ENCODE measurements at places on chromosomes 6 and 20.

- DNase-seq: no peak
These were observed 57.2 kb downstream of the GFRA4 start for GRCh38 chr20:3606021-3606420.

DNA sequence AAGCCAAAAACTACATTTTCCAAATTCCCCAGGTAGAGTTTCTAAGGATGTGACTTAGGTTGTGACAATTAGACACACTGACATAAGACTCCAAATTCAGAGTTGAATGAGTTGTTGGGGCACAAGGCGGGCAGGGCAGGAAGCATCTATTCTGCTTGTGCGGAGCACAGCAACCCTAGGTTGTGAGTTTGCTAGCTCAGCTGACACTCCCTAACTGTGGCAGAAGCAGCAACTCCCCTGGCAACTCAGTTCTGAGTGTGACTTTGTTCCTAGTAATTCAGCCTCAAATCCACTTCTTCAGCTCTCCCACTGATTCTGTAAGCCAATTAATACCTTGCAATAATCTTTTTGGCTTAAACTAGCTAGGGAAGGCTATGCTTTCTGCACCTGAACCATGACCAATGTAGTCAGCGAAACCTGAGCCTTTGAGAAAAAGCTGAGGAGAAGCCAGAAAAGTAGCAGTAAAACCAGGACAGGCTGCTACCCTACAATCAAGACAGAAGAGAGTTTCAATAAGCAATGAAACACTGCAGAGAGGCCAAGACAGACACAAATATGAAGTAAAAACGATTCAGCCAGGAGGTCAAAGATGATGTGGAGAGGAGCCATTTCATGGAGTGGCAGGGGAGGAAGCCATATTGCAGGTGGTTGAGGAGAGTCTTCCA is 30.0 kb upstream of the PAQR8 start:
- DNase-seq: no peak

DNA sequence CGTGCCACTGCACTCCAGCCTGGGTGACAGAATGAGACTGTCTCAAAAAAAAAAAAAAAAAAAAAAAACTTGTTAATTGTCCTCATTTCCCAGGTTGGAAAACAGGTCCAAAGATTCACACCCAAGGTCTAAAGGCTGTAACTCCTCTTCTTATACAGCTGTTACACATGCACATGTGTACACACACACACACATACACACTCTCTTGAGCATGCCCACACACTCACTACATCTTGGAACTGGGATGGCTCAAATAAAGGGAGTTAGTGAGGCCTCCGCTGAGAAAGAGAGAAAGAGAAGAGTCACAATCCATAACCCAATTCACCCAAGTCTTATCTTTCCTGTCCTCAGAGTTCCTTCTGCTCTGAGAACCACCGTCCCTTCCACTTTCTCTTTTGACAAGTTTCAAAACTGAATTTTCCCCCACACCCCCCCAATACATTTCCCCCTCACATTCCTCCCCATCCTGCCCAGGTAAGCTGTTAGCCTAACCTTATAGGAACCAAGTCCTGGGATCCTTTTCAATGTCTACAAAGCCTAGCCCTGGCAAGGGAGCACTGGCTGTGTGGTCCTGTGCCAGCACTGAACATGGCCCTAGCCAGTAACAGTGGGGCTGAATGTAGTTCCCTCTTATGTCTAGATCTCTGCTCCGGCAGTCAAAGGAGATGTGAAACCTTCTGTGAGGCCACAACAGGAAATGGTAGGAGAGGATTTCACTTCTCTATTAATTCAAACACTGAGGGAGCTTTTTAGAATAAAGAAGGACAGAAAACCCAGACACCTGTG is 3.2 kb upstream of the HLA-DMB start:
- DNase-seq: no peak

GRCh38 chr6:39432330-39433025 is 110.0 kb upstream of the KCNK16 start:
- no peak for DNase-seq

GRCh38 chr20:647479-648019 is 5.5 kb downstream of the SRXN1 start:
- no peak for DNase-seq

DNA sequence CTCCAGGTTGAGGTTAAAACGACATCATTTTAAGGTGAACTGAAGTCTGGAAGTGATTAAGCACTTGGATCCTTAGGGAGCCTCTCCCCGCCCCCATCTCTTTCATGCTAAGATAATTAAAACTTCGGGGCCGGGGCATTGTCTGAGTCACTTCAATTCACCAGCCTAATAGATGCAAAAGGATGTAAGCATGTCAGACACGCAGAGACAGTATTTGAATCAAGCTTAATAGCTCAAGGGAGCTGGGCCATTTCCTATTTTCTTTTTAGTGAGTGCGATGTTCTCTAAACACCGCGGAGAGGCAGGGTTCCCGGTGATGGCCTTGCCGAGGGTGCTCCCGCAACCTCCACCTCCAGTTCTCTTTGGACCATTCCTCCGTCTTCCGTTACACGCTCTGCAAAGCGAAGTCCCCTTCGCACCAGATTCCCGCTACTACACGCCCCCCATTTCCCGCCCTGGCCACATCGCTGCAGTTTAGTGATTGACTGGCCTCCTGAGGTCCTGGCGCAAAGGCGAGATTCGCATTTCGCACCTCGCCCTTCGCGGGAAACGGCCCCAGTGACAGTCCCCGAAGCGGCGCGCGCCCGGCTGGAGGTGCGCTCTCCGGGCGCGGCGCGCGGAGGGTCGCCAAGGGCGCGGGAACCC is 516 bp upstream of the IRF4 start:
- DNase-seq: no peak

DNA sequence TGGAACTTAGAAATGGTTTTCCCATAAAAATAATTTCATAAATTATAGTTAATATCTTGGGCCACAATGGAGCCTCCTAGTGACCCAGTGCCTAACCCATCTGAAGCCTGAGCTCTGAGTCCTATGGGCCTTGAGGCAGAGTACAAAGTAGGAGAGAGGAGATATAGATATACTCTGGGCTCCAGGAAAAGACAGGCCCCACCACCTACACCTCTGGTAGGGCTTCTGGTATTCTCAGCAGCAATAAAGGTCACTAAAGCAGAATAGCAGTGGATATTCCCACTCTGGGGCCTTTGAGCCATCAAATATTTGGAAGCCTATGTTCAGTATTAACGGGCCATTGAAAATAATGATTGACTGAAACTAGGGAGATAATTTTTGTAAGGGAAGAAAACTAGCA is 24.1 kb downstream of the CYP39A1 start:
- no peak for DNase-seq

DNA sequence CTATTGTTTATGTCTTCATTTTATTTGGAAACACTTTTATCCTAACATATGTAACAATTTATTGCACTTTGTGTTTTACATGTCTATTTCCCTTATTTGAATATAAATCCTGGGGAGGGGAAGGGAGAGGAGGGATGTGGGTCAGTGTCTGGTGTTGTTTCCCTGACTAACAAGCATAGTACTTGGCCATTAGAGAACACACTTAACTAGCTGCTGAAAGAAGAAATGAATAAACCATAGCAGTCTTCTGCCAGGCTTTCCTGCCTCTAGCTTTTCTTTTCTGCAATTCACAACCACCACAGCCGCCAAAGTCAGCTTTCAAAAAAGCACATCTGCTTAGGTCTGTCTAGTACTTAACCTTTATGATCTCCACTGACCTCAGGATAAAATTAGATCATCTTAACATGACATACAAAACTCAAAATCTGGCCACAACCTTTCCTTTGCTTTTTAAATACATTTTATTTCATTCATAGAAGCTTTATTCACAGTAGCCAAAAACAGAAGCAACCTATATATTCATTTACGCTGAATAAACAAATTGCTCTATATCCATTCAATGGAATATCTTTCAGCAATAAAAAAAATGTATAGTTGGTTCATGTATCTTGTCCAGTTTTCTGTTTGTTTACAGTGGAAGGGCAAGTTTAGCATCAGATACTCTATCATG is 16.3 kb downstream of the PDSS2 start:
- DNase-seq: no peak

- no peak for DNase-seq
These were observed 3.0 kb downstream of the ADGRF4 start for GRCh38 chr6:47701363-47701762.

GRCh38 chr6:43579171-43579570 is 3.2 kb downstream of the POLH start:
- DNase-seq: no peak

DNA sequence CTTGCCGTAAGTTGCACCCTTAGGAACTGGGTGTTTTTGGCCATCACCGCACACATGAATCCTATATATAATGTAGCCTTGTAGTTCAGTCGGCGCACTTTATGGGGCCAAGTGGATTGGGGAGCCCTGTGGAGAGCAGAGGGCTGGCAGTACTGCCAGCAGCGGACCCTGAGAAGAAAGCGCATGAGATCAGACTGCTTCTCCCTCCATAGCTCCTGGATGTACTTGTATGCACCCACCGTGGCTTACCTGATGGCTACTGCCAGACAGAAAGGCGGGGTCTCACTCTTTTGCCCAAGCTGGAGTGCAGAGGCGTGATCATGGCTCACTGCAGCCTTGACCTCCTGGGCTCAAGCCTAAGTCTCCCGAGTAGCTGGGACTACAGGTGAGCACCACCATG is 32.8 kb upstream of the OVOL2 start:
- DNase-seq: no peak

DNA sequence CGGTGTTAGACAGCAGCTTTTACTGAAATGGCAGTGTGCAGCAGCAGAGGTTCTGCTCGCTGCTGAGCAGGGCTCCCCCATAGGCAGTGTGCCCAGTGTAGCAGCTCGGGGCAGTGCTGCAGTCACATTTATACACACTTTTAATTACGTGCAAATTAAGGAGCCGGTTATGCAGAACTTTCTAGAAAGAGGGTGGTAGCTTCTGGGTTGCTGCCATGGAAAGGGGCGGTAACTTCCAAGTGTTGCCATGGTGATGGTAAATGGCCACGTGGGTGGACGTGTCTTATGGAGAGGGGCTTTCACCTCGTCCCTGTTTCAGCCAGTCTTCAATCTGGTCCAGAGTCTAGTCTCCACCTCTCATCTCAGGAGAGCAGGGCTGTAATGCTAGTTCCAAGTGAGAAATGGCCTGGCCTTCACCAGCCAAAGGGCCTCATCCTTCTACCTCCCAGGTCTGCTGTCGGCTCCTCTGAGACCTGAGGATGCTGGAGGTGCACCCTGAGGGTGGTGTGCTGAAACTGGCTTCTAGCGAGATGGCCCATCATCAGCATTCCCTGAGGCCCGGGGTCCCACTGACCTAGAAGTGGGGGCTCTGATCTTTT is 180.5 kb upstream of the PMEPA1 start:
- DNase-seq: no peak

DNA sequence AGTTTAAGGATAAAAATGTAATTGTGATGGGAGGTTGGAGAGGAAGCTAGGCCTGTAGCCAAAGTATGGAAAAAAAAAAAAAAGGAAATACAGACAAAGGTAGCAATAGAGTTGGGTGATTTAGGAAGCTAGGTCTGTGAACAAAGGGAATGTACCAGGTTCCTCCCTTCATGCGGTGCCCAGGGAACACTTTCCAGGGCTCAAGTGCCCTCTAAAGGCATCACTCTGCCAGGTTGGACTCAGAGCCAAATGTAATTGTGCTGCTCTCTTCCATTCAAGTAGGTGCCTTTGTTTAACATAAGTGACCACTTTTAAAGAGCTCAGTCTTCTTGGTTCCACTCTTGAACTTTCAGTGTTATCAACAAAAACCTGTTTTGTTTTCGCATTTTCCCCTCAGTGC is 159.7 kb upstream of the AHI1 start:
- no peak for DNase-seq

GRCh38 chr6:41996997-41997396 is 53.3 kb upstream of the TAF8 start:
- no peak for DNase-seq

DNA sequence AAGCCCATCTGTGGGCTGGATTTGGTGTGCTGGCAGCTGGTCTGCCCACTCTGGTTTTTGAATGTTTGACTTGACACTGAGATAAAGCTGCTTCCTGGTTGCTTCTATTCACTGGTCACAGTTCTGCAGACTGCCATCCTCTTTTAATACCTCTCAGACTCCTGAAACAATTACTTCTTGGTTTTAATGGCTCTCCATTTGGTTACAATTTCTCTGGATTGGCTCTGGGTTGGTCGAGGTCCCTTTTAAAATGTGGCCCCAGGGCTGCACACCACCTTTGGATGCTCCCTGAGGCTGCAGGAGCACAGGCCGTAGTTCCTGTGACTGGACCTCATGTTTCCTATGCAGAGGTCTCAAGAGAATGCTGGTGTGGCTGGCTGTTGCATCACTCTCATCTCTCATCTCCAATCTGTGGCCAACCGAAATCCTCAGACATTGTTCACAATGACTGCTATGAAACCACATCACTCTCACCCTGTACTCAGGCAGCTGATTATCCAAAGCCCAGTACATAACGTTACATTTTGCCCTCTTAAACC is 98.5 kb downstream of the INSM1 start:
- DNase-seq: no peak

DNA sequence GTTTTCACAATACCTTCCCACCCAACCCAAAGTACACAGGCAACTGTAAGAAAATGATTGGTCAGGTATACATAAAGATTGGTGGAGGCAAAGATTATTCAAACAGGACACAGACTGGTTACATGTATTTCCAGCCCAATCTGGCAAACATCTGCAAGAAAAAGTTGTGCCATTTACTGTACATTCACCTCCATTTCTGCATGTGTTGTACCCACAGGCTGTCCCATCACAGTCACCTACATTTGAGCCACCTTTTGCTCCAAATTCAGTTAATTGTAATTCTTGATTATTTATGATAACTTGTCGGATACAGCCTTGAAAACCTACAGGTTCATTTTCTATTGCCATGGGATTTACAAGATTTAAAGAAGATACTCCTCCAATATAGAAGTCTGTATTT is 85.6 kb downstream of the PHF3 start:
- no peak for DNase-seq

- DNase-seq: no peak
These were observed 118.1 kb downstream of the CEBPB start for GRCh38 chr20:50308513-50309279.

- no peak for DNase-seq
These were observed 31.1 kb downstream of the NTSR1 start for GRCh38 chr20:62739581-62740285.

GRCh38 chr6:33708516-33709204 is 2.8 kb downstream of the UQCC2 start:
- DNase-seq: no peak

DNA sequence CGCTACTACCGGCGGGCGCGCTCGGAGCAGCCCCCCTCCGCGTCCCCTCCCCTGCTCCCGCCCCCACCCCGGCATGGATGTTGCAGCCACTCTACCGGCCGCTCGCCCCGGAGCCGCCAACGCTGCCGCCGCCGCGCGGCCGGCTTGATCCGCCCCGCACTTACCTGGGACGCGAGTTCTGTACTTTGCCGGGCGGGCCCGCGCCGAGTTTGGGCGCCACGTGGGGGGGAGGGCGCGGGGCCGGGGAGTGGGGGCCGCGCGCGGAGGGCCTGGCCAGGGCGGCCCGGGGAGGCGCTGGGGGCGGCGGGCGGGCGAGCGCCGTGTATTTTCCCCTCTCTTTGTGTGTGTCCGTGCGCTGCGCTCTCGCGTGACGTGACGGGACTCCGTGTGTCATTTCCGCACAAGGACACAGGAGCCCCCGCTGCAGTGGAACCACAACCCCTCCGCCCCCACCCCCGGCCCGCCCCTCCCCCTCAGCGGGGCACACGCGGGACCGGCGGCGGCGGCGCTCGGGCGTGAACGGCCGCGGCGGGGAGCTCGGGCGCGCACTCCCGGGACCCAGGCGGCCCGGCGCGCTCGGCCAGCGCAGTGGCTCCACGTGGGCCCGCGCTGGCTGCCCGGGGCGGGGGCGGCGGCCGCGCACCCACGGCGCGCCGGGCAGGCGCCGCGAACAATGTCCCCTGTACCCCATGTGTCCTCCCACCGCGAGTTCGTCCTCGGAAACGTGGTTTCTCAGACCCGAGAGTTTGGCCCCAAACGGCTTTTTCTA is at the start of gene BEND3:
TSS of gene BEND3 (minus strand) at position 590 of the 769 bp plus-strand sequence. CDS start 16,230 bp downstream, outside the sequence.
- no peak for DNase-seq

- no peak for DNase-seq
These were observed 11.6 kb downstream of the MDGA1 start for GRCh38 chr6:37686111-37686510.
